ENCODE measurements at places on chromosomes 6 and 20. TPM values are rescaled to one million over a fixed set of nuclear protein-coding genes. Genes with fewer than 3 reads are reported as not detected.

The TMEM200A gene
- 0.14 TPM for total RNA-seq

The CALHM4 gene
- not detected for total RNA-seq

DNA sequence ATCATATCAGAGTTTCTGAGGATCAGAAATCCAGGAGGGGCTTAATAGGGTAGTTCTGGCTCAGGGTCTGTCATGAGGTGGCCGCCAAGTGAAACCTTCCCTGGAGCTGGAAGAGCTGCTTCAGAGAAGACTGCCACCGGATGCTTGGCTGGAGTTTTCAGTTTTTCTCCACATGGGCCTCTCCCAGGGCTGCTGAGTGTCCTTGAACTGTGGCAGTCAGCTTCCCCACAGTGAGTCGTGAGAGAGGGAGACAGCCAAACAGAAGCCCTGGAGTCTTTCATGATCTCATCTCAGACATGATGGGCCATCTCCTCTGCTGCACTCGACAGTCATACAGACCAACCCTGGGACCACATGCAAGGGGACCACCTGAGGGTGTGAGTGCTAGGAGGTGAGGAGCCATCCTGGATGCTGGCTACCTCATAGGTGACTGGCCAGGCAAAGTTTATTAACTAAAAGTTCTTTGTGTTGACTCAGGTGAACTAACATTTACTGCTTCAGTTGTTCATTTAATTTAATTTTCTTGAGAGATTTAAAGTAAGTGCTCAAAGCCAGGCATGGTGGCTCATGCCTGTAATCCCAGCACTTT lies 71.5 kb downstream of the SHLD1 start:
- no peak for DNase-seq

- DNase-seq = no peak
Observed at GRCh38 chr6:92617721-92618120, 801.6 kb downstream of the EPHA7 start.

The COL21A1 gene
- total RNA-seq = not detected

- DNase-seq = no peak
Observed at GRCh38 chr6:1894954-1895353, 285.2 kb downstream of the FOXC1 start.

DNA sequence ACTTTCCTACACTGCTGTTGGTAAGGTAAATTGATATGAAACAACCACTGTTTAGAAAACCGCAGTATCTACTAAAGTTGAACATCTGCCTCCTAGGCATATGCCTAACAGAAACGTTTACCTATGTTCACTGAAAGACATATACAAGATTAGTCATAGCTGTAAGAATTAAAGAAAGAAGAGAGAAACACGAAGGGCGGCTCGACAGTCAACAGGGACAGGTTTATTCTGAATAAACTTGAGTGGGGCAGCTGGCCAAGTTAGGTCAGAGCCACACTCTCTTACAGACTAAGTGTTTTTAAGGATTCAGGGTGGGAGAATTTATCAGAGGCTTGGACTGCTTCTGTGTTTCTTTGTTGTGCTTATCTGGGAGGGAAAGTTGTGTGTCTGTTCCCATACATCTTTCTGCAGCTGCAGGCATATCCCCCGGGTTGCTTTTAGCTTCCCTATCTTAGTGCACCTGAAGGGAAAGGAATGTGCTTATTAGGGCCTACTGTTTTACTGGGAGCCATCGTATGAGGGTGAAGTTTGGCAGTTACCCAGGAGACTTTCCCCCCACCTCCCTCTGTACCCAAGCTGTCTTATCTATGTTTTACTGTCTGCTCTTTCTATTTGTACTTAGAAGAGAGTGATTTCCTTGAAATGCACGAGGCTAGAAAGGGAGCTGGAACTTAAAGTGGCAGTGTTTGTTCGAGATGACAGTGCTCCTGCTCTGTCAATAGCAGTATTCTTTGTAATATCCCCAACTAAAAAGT lies 20.4 kb downstream of the PROCR start:
- DNase-seq = no peak

Data from activated CD4-positive, alpha-beta T cell treated with anti-CD3 and anti-CD28 coated beads for 36 hours (primary cell).